ENCODE measurements at places on chromosomes 16 and 17.

DNA sequence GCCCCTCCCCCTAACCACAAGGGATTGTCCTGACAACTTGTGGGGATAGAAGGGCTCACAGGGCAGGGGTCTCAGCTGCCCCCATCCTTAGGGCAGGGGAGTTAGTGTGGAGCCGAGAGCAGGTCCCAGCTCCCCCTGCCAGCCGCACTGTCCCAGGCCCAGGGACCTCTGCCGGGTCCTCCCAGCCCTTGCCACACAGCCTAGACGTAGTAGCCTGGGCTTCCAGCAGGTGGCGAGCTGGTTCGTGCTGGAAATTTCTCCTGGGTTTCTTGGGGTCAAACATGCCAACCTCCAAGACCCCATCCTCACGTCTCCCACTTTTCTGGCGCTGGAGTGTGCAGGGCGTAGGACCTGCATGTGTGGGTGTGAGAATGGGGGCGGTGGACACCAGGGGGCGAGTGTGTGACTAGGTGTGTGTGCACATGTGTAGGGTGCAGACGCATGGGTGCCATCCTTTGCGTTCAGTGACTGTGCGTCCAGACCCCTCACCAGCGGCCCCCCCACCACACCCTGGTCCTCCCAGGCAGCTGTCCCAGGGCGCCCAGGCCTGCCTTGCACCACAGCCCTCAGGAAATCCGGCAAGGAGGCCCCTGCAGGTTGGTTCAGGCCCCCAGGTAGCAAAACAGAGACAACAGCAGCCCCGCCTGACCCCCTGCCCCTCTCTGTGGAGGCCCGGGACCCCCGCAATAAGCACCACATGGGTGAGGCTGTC, 29.5 kb downstream of the SBK1 start:
- DNase-seq = no peak

DNA sequence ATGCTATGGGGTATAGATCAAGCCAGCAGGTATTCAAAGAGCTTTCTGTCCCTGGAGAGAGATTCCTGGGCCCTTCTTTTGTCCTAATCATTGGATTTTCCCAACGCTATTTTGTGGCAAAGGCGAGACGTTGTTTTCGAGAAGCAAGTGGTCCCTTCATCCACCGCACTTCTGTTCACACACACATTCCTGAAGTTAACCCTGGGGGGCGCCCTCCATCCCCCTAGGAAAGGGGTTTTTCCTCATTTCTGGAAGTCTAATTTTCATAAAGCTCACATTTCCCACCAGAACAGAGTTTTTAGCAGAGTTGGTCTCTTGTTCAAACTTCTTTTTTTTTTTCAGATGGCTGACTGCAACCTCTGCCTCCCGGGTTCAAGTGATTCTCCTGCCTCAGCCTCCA, 11.9 kb downstream of the SCGB1C2 start:
- no peak for DNase-seq

DNA sequence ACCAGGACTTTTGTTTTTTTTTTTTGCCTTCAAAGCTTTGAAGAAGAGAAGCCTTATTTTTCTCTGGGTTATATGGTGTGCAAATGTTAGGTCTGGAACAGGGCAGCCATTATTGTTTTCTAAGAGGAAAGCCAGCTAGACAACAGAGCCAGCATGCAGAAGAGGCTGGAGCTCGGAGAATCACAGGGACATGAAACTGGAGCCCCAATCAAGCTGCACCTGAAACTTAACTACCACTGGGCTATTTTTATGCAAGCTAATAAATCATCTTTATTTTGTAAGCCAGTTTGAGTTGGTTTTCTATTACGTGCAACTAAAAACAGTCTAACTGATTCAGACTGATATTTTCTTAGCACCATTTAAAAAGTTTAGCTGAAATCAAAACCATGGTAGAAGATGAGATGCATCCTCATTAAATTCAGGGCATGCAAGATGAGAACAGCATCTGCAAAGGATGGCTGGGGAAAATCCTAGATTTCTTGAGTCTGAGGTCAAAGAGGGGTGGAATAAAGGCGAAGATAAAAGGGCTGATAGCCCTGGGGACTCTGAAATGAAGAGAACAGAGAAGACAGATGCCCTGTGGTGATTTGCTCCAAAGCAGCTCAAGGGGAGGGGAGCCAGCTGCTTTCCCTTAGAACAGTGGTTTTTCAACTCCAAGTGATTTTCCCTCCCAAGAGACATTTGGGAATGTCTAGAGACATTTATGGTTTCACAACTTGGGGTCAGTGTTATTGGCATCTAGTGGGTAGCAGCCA, 177.1 kb upstream of the WSCD1 start:
- DNase-seq = peak; percentile 69

DNA sequence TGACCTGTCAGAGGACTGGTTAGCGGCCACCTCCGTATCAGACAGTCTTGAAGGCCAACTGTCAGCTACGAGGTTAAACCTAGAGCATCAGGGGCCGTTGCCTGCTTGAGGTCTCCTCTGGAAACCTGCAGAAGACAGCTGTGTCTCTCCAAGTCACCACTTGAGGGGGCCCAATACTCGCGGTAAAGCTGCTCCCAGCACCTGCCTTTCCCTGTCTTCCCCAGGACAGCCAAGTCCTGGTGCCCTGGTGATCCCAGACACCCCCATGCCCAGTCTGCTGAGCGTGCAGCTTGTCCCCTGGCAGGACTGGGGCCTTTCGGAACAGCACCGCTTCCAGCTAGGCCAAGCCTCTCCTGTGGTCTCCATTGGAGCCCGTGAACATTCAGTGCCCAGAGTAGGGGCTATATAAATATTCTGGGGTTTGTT, 80.1 kb downstream of the DNAH17 start:
- peak; percentile 82 for DNase-seq

- no peak for DNase-seq
Measured at GRCh38 chr17:68033636-68034451, 1.7 kb upstream of the KPNA2 start.

- no peak for DNase-seq
Measured at GRCh38 chr17:73841431-73842060, 197.3 kb upstream of the SDK2 start.

DNA sequence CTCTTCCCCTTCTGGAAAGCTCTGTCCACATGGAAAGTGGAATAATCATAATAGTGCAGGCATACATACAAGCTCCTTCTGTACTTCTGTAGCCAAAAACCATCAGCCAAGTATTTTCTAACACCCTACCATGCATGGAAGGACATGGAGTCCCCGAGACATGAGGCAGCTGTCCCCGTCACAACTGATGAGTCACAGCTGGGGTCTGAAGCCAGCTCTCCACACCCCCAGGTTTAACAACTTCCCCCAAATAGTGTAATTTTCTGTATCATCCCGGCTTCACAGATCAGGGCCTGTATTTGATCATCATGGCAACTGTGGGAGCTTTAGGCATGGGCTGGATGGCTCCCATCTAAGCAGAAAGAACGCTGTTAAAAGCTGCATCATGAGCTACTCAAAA, 16.6 kb downstream of the C16orf96 start:
- peak; percentile 18 for DNase-seq

- DNase-seq = no peak
Measured at GRCh38 chr17:42879596-42879985, 21.0 kb upstream of the G6PC1 start.

GRCh38 chr17:78933959-78934568, 8.9 kb upstream of the TIMP2 start:
- DNase-seq = peak; percentile 74

DNA sequence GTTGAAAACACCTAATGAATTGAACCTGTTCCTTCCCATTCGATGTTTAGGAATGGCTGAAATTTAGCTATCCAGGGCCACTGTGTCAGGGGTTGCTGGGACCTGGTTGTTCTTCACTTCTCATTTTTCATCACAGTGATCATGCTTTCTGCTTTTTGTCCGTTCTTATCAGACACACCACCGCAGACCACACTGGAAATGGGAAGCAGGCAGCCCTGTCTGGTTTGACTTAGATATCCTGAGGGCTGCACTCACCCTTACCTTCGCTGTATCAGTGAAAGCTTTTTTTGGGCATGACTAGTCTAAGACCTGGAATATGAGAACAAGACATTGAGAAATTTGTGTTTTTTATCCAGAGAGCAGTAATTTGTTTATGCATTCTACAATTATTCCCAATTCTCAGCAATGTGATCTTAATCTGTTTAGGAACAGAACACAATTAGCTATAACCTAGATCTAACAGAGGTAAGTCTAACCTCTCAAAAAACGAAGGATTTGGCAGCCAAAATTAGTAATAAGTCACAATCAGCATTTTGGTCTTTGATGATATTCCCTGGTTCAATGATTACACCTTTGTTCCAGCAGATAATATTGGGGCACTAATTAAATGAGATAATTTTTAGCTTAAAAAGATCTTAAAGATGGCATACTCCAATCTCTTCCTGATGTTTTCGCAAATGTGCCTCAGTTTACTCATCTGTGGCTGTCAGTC, 126.0 kb upstream of the GOT2 start:
- DNase-seq = no peak

- DNase-seq = no peak
Measured at GRCh38 chr16:68396481-68396880, 51.8 kb downstream of the SMPD3 start.

DNA sequence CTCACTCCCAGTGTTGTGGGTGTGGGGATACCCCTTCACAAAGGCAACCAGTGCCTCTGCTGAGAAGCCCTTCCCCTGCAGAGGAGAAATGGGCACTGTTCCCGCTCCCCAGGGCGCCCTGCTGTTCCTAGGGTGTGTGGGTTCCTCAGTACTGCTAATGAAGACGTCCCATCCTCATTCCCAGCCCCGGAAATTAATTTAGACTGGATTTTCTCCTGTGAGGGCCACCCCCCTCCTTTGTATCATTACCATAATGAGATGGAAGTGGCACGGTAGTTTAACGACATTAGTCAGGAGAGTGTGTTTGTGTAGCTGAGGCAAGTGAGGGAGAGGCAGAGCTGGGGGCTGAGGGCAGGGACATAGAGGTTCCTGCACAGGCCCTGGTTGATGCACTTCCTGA, 53.2 kb downstream of the PIPOX start:
- no peak for DNase-seq

- DNase-seq = no peak
Measured at GRCh38 chr17:32222621-32223020, 43.0 kb upstream of the RHBDL3 start.

GRCh38 chr17:10394201-10394887, 21.5 kb upstream of the MYH13 start:
- DNase-seq = no peak

GRCh38 chr16:78489072-78489471, 389.6 kb downstream of the WWOX start:
- no peak for DNase-seq

GRCh38 chr17:78226759-78227454, 4.5 kb upstream of the TMEM235 start:
- DNase-seq = no peak

- DNase-seq = peak; percentile 27
Measured at GRCh38 chr16:70380248-70380918, 33.7 kb downstream of the DDX19A start.

DNA sequence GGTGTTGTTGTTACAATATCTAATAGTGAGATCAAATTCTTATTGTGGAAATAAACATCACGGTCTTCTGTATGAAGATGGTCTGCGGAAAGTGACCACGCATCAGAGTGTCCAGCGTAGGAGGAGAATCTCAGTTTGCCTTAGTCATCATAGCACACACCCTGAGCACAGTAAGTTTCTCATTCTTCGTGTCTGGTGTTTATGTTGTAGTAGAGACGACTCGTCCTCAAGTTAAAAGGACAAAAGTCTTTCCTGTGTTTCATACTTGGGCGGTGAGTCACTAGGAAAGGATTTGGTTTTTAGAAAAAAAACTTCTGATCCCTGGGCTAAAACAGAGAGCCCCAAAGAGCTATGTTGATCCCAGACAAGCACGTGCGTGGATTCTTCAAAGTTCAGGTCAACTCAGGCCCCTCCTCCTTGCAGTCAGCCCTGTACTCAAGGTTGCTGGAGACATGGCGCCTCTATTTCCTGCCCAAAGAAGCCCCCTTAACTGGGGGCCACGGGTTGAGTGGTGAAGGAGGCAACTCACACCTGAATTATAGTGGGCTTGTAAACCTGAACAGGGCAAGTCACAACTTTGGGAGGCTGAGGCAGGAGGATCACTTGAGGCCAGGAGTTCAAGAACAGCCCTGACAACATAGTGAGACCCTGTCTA, 170.4 kb downstream of the ZFHX3 start:
- no peak for DNase-seq

- DNase-seq = no peak
Measured at GRCh38 chr16:68179855-68180254, 56.1 kb downstream of the ESRP2 start.

- no peak for DNase-seq
Measured at GRCh38 chr17:73698966-73699365, 54.7 kb upstream of the SDK2 start.

- no peak for DNase-seq
Measured at GRCh38 chr16:64773184-64773583, 348.7 kb downstream of the CDH11 start.

- peak; percentile 38 for DNase-seq
Measured at GRCh38 chr17:80826955-80827645, 164.5 kb upstream of the CHMP6 start.

- no peak for DNase-seq
Measured at GRCh38 chr17:42623732-42624596, 14.5 kb downstream of the TUBG1 start.

DNA sequence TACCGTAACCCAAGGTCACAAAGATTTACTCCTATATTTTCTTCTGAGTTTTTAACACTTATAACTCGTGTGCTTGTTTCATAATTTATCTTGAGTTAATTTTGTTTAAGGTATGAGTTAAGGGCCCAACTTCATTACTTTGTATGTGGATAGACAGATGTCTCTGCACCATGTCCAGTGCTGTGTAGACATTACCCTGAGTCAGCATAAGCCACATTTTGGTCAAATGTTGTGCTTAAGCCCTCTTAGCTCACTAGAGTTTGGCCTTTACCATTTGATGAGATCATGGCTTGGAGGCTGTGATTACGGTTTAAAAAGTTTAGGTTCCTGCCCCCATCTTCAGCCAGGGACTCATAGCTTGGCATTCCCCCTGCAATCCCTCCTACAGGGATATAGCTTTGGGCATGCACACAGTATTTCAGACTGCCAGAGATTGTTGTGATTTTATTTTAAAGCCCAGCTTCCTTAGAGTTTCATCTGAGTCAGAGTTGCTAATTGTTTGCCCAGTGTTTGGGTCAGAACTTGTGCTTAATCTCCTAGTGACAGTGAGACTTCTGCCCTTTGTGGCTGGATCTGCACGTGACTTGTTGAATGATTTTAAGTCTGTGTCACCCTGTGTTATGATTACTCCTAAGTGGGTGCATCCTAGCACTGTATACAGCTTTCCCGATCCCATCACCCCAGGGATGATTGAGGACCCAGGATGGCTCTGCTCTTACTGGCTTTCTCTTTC, 393.1 kb downstream of the CNTNAP4 start:
- DNase-seq = no peak

DNA sequence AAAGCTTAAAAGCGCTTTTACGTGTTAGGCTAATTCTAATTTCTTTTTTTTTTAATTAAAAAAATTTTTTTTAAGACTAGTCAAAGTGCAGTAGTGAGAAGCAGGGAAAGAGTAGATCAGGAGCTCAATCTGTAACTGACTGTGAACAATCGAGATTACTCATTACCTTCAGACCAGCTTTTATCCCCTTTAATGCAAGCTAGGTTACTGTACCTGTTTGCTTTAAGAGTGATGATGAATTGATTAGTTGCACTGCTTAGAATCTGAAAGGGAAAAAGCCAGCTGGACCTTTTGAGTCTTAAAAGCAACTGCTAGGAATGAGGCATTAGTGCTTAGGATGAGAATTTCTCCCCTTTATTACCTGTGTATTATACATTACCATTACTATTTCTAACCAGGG, 19.0 kb downstream of the PSMD11 start:
- no peak for DNase-seq
